Stimulated activated naive B cell treated with anti-CD40 and anti-IgM and Interleukin-4, amounts not matched to agents 10 μg/mL and 1 μg/mL and 100 μg/mL, for 72 hours (primary cell): ENCODE measurements at places on chromosomes 5 and 9.
A peak's percentile ranks its signal among the peaks of the same experiment; 100 is the strongest.

GRCh38 chr9:76025286-76025685 lies 134.8 kb downstream of the PCSK5 start:
- DNase-seq = no peak

DNA sequence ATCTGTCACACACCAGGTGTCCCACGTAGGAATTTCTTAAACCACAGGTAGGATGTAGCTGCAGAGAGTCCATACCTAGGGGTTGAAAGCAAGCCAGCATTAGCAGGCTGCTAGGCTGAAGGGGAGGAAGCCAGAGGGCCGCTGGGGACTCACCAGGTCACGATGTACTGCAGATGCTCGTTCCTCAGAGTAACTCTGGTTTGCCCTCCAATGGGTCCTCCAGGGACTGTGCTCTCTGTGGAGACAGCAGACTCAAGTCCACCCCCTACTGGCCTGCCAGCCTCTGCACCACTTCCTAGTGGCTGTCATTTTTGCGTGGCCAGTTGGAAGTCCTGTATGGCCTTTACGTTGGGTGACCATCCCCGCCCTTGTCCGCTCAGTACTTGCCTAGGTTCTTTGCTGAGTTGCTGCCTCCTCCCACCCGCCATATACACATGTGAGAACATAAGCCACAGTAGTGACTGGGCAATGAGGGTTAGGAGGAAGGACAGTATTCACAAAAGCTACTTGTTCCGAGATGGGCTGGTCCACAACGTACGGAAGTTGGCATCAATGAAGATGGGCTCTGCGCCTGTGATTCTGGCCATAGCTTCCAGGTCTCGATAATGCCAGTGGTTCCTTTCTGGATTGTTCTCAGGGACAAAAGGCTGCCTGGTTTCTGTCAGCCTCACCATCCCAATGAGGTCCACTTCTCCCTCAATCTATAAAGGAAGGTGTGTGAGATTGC lies 4.1 kb downstream of the RPL7A start:
- peak; percentile 34 for DNase-seq

DNA sequence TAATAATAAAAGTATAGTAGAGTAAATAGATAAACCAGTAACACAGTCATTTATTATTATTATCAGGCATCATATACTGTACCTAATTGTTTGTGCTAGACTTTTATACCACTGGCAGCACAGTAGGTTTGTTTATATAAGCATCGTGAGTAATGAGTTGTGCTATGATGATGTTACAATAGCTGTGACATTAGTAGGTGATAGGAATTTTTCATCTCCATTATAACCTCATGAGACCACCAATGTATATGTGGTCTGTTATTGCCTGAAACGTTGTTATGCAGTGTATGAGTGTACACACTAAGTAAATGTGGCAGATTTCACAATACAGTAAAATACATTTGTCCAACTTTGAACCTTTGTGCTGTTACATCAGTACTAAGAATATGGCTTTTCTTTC lies 72.7 kb upstream of the SPATA31D4 start:
- no peak for DNase-seq

DNA sequence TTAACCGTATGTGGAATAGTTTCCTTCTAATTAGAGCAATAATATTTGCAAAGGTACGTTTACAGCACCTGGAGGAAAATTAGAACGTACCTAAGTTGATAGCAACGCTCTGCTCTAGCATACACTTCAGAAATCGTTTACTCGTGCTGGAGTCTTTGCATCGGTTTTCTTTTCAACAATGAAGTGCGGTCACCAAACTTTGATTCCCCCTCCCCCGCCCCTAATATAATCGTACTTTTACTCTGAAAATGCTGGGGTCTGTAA lies 506 bp downstream of the ADAMTS19 start:
- DNase-seq = no peak

DNA sequence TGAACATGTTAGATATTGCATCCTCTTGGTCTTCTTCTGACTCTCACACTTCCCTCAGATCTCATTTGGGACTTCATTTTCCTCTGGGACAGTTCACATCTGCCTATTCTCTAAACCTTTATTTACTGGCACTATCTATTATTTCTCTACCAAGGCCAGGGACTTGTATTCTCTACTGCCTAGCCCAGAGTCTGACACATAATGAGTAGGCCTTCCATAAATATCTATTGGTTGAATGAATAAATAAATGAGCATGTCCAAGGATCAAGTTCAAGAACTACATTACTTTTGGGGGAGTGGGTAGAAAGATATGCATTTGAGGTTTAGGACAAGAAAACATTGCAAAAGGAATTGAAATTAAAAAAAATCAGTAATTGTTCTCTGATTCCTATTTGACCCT lies 250.3 kb downstream of the TRIM32 start:
- no peak for DNase-seq

- DNase-seq = no peak
Observed at GRCh38 chr5:179994583-179995323, 76.8 kb downstream of the RNF130 start.

DNA sequence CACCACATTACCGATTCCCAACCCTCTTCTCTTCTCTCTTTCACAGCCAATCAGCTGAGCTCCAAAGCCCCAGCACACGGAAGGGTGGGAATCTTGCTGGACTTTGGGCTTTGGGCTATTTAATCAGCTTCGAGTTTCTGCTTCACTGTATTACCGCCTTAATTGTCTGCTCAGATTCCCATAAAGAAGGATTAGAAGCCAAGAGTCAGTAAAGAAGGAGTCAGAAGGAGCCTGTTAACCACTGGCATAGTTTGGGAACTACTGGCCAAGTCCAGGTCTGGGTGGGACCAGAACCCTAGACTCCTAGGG lies 4.4 kb downstream of the SPRY4 start:
- DNase-seq = no peak

- no peak for DNase-seq
Observed at GRCh38 chr5:69415584-69415958, 655 bp downstream of the MARVELD2 start.

DNA sequence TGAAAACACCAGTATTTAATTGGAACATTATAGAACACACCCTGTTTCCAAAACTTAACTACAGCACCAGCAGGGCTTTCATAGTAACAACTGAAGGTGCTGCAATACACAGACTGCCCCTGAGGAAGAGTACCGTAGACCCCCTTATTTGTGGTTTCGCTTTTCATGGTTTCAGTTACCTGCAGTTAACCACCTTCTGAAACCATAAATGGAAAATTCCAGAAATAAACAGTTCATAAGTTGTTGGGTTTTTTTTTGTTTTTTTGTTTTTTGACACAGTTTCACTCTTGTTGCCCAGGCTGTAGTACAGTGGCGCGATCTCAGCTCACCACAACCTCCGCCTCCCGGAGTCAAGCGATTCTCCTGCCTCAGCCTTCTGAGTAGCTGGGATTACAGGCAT lies 9.5 kb upstream of the GLDC start:
- DNase-seq = no peak

- DNase-seq = no peak
Observed at GRCh38 chr5:122611406-122611805, 163.5 kb upstream of the SNX2 start.

GRCh38 chr9:99072040-99072394 lies 32.9 kb upstream of the TGFBR1 start:
- no peak for DNase-seq

DNA sequence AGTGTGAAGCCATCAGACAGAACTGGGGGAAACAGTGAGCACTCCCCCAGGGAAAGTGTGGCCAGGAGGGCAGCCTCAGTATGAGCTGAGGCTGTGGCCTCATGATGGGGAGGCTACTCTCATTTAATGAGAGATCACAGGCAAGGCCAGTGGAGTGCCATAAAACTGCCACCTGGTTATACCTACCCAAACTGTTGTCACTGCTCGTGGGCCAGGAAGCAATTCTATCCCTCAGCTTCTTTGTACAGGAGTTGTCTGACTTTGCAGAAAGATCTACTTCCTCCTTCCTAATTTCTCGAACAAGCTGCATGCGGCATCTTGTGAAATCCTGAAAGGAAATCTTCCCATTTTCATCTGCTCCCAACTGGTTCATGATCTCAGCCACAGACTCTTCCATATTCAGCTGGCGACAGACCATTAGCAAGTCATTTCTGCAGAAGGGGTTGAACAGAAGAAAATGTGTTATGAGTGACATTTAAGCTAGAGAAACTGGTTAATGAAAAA lies 50.0 kb downstream of the TSSK1B start:
- DNase-seq = no peak

DNA sequence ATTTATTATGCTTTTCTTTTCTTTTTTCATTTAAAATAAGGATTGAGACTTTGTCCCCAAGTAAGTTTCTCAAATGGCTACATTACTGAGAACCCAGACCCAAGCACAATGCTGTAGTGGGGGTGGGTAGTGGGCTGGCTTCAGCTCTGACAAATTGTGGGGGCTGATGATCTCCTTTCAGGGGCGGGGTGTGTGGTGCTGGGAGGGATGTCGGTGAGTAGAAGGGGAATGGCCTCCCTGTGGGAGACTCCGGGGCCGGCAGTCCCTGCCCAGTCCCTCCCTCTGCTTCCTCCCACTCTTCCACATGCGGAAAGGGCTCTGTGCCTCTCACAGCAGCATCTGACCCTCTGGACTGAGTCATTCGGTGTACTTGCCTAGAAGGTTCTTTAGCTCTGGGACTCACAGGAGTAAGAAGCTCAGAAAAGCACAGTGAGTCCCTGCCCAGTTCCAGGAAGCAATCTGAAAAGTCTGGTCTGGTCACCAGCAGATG lies 14.3 kb downstream of the CD180 start:
- DNase-seq = no peak

GRCh38 chr5:31148959-31149475 lies 44.5 kb upstream of the CDH6 start:
- no peak for DNase-seq

GRCh38 chr9:68747043-68747533 lies 42.0 kb downstream of the PIP5K1B start:
- DNase-seq = no peak

GRCh38 chr9:81377320-81377719 lies 312.0 kb downstream of the TLE1 start:
- DNase-seq = no peak

DNA sequence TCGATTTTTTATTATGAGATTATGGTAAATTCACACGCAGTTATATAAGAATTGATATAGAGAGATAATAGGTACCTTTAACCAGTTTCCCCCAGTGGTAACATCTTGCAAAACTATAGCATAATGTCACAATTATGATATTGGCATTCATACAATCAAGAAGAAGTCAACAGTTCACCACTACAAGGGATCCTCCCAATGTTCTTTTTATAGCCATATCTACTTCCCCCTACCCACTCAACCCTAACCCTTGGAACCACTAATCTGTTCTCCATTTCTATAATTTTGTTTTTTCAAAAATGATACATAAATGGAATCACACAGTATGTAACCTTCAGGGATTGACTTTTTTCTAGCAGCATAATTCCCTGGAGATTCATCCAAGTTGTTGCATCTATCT lies 9.8 kb downstream of the ACTL7B start:
- no peak for DNase-seq

- no peak for DNase-seq
Observed at GRCh38 chr9:129908906-129909305, 73.6 kb downstream of the USP20 start.

DNA sequence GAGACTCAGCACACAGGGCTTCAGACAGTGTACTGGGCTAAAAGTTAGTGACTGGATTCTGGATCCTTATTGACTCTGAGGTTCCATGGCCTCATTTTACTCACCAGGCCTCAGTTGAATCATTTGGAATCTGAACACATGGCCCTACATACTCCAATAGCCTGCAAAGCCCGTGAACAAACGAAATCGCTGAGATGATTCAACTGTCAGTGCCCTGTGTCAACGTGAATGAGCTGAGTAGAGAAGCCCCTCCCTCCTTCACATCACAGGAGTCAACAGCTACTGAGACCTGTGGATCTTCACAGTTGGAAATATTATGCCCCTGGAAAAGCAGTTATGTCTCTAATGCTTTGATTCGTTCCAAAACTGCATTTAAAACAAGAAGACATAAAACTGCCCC lies 429.3 kb downstream of the GADD45G start:
- DNase-seq = no peak

- DNase-seq = no peak
Observed at GRCh38 chr5:81969912-81970311, 1.9 kb upstream of the ATG10 start.

DNA sequence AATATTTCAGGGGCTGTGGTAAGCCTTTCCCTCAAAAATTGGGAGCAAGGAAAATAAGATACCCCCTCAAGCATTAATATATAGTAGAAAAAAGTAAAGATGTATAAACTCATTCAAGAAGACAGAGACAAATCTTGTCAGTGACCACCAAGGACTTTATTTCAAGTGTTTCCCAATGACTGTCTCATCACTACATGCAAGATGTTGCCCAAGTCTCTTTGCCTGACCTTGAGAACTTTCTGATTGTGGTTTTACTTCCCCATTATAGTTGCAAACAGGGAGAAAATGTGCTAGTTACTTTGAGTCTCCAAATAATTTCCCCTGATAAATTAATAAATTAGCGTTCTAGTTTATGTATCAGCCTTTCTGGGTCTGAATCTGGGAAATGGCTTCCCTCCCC lies 4.0 kb upstream of the SLC46A2 start:
- DNase-seq = no peak

GRCh38 chr9:14131356-14132088 lies 182.4 kb downstream of the NFIB start:
- DNase-seq = no peak

GRCh38 chr5:137136991-137137632 lies 362.0 kb downstream of the SPOCK1 start:
- no peak for DNase-seq

- DNase-seq = no peak
Observed at GRCh38 chr9:93072383-93072795, 13.9 kb downstream of the SUSD3 start.

DNA sequence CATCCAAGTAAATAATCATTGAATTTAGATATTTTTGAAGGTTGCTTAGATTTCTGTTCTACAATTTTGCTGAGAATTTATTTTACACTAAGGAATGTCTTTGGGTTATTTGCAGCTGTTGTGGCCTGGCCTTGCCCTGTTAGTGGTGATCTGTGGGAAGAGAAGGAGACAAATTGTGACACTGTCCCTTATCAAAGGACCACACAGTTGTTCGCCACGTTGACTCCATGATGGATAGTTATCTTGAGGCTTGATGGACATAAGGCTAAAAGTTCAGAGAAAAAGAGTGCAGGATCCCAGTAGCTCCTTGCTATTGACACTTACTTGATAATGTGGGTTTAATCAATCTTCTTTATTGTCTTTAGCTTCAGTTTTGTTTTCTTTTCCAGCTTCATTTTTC lies 186.6 kb upstream of the MEF2C start:
- no peak for DNase-seq

GRCh38 chr5:152607401-152608160 lies 202.5 kb upstream of the NMUR2 start:
- DNase-seq = no peak

DNA sequence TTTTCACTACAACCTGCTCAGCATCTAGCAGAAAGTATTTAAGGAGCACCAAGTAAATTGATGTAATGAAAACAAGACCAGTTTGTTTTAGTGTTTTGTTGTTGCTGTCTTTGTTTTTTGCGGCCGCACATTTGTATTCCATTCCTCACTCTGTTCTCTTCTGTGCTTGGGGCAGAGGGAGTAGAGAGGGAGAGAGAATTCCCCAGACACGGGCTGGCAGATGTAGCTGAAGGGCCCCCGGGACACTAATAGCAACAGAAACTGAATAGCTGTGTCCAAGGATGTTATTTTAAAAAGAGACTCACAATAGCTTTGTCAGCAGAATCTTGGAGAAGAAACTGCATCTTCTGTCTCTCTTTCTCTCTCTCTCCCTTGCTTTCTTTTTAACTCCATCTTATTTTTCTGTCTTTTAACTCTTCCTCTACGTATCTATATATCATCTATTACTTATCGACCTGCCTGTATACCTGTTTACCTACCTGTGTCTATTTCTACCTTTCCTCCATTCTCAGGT lies 145.3 kb downstream of the PAPPA start:
- no peak for DNase-seq
